ENCODE measurements at places on chromosomes 6 and 20. TPM values are rescaled to one million over a fixed set of nuclear protein-coding genes. Genes with fewer than 3 reads are reported as not detected.

CDH26 gene
- total RNA-seq = not detected

FABP7 gene
- not detected for total RNA-seq

TFAP2C gene
- total RNA-seq = under 0.01 TPM

MAFB gene
- total RNA-seq = not detected

RIMS1 gene
- total RNA-seq = 3.3 TPM

ASIP gene
- total RNA-seq = not detected

ABCF1 gene
- total RNA-seq = 47.5 TPM

PACSIN1 gene
- total RNA-seq = not detected

WFDC13 gene
- not detected for total RNA-seq

RAD21L1 gene
- total RNA-seq = under 0.01 TPM

BACH2 gene
- 1.3 TPM for total RNA-seq

DLK2 gene
- total RNA-seq = 0.90 TPM

KCNK5 gene
- total RNA-seq = not detected

PHIP gene
- total RNA-seq = 32.2 TPM

AVP gene
- not detected for total RNA-seq

WFDC6 gene
- not detected for total RNA-seq

BCAS1 gene
- under 0.01 TPM for total RNA-seq

HACE1 gene
- 10.8 TPM for total RNA-seq

EDN3 gene
- not detected for total RNA-seq

FKBP1C gene
- total RNA-seq = 0.72 TPM

PCNA gene
- 155 TPM for total RNA-seq

EYS gene
- total RNA-seq = under 0.01 TPM

HRH3 gene
- not detected for total RNA-seq

PPIL6 gene
- total RNA-seq = 0.18 TPM

SYCP2 gene
- total RNA-seq = 0.56 TPM

BTN1A1 gene
- not detected for total RNA-seq

MDFI gene
- 0.28 TPM for total RNA-seq

ULBP2 gene
- 7.2 TPM for total RNA-seq

TMEM151B gene
- total RNA-seq = not detected

GTSF1L gene
- total RNA-seq = not detected

VWA7 gene
- 0.28 TPM for total RNA-seq

LYRM4 gene
- 16.1 TPM for total RNA-seq

SUMO4 gene
- total RNA-seq = 2.2 TPM

ZNF334 gene
- total RNA-seq = 1.4 TPM

ANKRD66 gene
- total RNA-seq = not detected

DNMT3B gene
- 1.3 TPM for total RNA-seq

CRISP2 gene
- total RNA-seq = not detected

PNPLA1 gene
- not detected for total RNA-seq

NR2E1 gene
- total RNA-seq = not detected

BNIP5 gene
- not detected for total RNA-seq

THBD gene
- total RNA-seq = under 0.01 TPM

HLA-DRB5 gene
- total RNA-seq = not detected

MTCH1 gene
- 263 TPM for total RNA-seq

TCP11 gene
- total RNA-seq = 0.56 TPM

OVOL2 gene
- total RNA-seq = not detected

NDRG3 gene
- 34.2 TPM for total RNA-seq

SNAP25 gene
- 1.1 TPM for total RNA-seq

TTBK1 gene
- under 0.01 TPM for total RNA-seq

THBS2 gene
- total RNA-seq = 101 TPM

PSORS1C2 gene
- total RNA-seq = not detected

CCDC167 gene
- total RNA-seq = 35.8 TPM

CHMP4B gene
- total RNA-seq = 30.3 TPM

IL17A gene
- total RNA-seq = not detected

KIFC1 gene
- 33.9 TPM for total RNA-seq

FOXF2 gene
- 2.5 TPM for total RNA-seq

CDK5RAP1 gene
- total RNA-seq = 28.1 TPM

FAM83C gene
- not detected for total RNA-seq

GSTA2 gene
- total RNA-seq = not detected

Measured in IMR-90 (cell line).